ENCODE measurements at places on chromosomes 1 and 21.

GRCh38 chr1:192005976-192006375, 152.3 kb upstream of the RGS18 start:
- DNase-seq: no peak

DNA sequence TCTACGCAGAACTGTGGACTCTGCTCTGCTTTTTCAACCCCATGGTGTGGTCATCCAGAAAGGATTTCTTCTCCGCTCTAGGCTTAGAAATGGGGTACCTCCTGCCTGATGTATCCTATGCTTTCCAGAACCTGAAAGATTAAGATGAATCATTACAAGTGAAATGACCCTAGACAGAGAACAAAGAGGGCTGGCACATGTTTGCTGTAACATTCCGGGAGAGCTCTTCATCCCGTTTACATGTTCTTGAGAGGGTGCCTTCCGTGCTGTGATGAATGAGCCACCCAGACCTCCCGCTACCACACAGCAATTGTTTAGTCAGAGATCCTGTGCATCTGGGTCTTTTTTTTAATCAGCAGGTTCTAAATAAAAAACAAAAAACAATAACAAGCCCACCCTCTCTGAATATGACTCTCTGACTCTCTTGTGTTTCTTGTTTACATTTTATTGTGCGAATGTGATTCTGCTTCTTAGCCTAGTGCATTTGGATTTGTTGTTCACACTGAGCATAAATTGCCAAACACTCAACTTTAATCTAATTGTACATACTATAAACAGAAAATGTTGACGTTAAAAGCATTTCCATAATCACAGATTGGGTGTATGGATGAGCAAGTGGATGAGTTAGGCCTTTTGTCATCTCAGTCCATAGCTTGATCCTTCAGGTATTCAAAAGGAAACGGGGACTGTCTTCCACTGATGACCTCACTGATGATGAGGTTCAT, 87.1 kb downstream of the GPR88 start:
- DNase-seq: no peak

DNA sequence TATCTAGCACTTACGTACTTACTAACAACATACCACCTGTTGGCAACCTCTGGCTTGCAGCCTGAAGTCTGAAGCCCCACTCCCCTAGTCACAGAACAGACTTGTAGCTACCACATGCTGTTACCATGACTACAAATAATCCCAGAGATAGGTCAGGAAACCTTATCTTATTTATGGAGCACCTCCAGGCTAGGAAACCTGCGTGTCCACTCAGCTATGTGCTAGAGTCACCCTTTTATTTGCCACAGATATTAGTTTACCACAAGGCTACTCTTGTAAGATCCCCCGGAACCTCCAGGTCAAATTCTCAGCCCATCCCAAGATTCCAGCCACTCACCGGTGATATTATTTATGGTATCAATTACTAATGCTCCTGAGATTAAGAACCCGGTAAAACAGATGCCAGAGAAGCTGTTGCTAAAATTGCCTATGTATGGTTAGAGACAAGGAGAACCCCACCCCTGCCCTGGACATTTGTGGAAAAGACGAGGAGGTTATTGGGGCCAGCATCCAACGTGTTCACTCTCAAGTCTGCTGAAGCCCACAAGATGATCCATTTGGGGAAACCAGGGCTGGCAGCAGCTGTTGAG, 116.5 kb downstream of the TBX15 start:
- DNase-seq: no peak

GRCh38 chr1:66628926-66629325, 95.0 kb downstream of the SGIP1 start:
- no peak for DNase-seq

GRCh38 chr1:44908427-44908826, 65.4 kb upstream of the PTCH2 start:
- no peak for DNase-seq

DNA sequence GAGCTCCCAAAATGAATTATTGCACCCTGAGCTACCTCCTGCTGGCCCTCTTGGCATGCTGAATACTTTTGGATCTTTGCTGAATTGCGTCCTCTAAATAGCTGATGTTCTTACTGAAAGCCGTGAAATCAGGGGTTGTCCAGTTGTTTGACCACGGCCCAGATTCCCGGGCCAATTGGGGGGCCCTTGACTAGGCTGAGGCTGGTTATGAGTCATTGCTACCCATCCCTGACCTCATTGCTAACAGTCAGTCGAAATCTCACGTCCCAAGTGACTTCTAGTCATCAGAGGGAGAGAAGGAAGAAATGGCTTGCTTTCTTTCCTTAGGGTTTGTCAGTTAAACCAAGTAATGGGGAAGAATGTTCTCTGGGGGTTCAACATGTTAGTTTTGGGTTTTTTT, 37.4 kb downstream of the SMYD2 start:
- no peak for DNase-seq

DNA sequence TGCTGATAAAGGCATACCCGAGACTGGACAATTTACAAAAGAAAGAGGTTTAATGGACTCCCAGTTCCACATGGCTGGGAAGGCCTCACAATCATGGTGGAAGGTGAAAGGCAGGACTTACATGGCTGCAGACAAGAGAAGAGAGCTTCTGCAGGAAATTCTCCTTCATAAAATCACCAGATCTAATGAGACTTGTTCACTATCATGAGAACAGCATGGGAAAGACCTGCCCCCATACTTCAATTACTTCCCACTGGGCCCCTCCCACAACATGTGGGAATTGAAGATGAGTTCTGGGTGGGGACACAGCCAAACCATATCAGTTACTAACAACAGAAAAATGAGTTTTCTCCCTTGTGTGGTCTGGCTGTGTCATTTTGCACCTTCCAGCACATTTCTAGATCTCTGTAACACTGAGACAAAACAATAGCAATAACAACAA, 741.4 kb downstream of the KCNT2 start:
- DNase-seq: no peak

DNA sequence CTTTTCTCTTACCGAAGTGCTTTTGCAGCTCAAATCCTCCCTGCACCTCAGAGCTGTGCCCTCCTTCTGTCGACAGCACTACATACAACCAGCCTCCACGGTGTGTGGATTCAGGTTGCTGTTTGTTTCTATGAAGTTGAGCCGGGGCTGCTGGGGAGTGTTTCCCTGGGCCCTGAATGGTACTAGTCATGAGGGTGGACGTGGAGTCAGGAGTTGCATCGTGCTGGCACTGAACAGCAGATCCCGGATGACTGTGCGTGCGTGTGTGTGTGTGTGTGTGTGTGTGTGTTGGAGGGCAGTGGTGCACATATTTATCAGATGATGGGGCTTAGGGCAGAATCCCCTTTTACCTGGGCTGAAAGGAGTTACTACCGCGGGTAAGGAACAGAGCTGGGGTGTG, 47.0 kb downstream of the ACTL8 start:
- no peak for DNase-seq

All from iPS DF 6.9 (cell line).